ENCODE measurements at places on chromosomes 3 and 15. TPM values are rescaled to one million over a fixed set of nuclear protein-coding genes. Genes with fewer than 3 reads are reported as not detected.

Gene NANOGP8
- 1.2 TPM for total RNA-seq

Gene PLA1A
- 5.7 TPM for total RNA-seq

GRCh38 chr3:31625358-31625757, 92.6 kb downstream of the STT3B start:
- DNase-seq: no peak

DNA sequence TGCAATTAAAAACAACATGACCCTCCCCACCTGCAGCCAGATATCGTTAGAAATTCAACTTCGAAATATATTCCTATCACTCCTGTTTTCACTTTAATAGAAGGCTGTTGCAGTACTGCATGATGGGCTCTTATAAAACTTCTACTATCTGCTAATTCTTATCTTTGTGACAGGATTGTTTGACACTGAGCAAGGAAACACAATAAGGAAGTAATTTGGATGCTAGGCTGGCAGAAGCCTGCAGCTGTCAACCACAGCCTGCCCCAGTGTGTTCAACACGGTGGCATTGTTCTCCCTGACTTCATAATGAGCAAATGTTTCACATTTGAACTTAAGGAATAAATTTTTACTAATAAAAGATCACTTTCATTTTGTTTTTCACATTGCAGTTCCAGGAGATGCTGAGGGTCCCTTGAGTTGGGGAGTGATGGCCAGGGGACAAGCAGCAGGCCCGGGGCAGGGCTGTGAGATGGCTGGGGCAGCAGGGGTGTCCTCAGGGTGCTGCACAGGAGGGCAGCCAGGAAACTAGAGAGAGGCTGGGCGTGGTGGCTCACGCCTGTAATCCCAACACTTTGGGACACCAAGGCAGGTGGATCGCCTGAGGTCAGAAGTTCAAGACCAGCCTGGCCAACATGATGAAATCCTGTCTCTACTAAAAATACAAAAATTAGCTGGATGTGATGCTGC, 64.8 kb upstream of the SEC61A1 start:
- DNase-seq: no peak
